ENCODE measurements at places on chromosomes 12 and 14. TPM values are rescaled to one million over a fixed set of nuclear protein-coding genes. Genes with fewer than 3 reads are reported as not detected.

Gene NDRG2
- total RNA-seq = 9.5 TPM

- DNase-seq = no peak
Observed at GRCh38 chr12:121295116-121295745, 1.3 kb downstream of the CAMKK2 start.

DNA sequence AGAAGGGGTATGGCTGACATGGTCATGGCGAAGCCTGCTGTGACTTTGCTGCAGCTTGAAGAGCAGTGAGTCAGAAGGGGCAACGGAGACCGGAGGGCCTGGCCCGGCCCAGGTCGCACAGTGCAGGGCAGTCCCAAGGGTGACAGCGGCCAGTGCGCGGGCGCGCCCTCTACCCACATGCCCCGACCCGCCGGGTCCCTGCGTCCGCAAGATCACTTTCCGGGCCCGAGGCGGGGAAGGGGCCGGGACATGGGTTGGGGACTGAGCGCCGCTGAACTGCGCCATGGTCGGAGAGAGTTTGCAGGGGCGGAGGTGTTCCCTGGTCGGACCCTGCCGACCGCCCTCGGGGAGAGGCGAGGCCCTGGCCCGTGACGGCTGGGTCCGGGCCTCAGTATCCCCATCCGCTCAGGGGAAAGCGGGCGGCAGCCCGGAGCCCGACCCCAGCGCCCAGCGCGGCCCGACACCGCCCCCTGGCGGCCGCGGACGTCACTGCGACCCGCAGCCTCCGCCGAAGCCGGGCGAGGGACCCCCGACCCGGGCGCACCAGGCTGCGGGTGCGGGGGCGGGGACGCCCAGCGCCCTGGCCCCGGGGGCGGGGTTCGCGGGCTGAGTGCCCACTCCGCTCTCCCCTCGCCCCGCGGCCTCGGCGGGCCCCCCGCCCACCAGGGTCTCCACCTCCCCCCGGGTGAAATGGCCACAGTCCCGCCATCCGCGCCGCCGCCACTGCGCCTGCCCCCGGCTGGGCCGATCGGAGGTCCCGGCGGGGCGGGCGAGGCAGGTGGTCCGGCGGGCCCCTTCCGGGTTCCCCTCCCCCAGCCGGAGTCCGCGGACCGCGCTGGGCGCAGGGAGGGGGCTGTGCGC, 7.2 kb upstream of the ANKRD9 start:
- DNase-seq = peak; percentile 74

GRCh38 chr12:106487664-106488063, 95.1 kb upstream of the RFX4 start:
- no peak for DNase-seq

DNA sequence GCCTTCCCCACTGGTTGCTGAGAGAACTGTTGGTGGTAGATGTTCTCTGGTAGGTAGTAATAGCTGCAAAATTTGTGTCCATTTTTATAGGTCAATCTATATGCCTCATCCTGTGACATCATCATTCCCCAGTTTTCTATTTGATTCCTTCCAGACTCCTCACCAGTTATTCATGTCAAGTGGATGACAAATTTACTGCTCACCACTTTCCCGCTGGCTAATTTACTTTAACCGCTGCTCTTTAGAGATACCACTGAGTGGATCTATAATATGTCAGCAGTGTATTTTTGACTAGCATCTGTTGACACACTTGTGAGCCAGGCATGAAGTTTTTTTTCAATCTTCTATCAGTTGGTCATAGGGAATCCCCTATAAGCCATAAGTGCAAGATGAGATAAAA, 24.6 kb downstream of the GPR65 start:
- DNase-seq = no peak
